ENCODE measurements at places on chromosomes 13 and 19. TPM values are rescaled to one million over a fixed set of nuclear protein-coding genes. Genes with fewer than 3 reads are reported as not detected.

The BTBD2 gene
- total RNA-seq, result 142 TPM

DNA sequence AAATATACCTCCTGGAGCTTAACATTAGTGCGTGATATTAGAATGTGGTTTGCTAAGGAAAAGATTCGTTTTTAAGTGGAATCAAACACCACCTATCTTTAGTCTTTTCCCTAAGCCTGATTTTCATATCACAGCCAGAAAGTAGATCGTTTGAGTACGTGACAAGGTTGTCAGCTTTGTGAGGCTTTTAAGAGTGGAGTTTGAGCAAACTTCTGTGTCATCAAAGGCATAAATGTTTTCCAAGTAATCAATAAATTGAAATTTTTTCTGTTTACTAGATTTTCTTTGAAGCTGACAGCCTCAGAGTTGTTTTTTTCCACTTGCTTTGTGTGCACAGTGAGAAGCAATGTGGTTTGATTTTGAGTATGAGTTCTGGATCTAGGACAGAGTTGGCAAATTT lies 6.5 kb upstream of the ZNF331 start:
- no peaks in the 10 kb centered on the region for H3K27me3 ChIP-seq
- no peaks in the 10 kb centered on the region for H3K4me1 ChIP-seq
- no peak for DNase-seq

The RNF225 gene
- 1.5 TPM for total RNA-seq

DNA sequence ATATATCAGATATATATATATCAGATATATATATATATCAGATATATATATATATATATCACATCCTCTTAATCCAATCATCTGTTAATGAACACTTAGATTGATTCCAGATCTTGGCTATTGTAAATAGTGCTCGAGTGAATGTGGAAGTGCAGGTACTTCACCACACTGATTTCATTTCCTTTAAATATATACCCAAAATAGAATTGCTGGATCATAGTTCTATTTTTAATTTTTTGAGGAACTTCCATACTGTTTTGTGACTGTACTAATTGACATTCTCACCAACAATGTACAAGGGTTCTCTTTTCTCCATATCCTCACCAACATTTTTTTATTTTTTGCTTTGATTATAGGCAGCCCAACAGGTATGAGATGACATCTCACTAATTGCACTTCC lies 277.5 kb downstream of the NHLRC3 start:
- peaks cover 4% of the 10 kb centered on the region for H3K4me1 ChIP-seq
- H3K36me3 ChIP-seq, result no peaks in the 10 kb centered on the region
- no peaks in the 10 kb centered on the region for H3K27me3 ChIP-seq
- no peak overlapping the region for H3K27ac ChIP-seq

The ZNF112 gene
- 14.8 TPM for total RNA-seq

Data from neural crest cell (in vitro differentiated cells).